ENCODE measurements at places on chromosomes 6 and 20. TPM values are rescaled to one million over a fixed set of nuclear protein-coding genes. Genes with fewer than 3 reads are reported as not detected.

- no peak for DNase-seq
These were observed 25.0 kb upstream of the POPDC3 start for GRCh38 chr6:105204768-105205167.

DNA sequence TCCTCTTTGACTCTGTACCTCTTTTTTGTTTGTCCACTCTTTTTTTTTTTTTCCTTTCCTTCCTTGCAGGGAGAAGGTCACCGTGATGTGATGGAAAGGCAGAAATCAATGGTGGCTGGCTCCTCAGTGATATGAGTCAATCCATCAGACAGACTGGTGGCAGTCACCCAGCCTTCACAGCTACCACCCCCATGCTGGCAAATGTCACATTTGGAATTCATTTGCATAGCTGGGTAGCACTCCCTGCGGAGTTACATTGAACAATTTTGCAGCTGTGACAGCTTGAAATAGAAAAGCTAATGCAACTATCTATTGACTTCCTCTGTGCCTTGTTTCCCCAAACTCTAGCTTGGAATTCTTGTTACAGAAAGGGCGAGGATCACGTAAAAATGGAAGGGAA, 668.4 kb downstream of the C6orf118 start:
- no peak for DNase-seq

DNA sequence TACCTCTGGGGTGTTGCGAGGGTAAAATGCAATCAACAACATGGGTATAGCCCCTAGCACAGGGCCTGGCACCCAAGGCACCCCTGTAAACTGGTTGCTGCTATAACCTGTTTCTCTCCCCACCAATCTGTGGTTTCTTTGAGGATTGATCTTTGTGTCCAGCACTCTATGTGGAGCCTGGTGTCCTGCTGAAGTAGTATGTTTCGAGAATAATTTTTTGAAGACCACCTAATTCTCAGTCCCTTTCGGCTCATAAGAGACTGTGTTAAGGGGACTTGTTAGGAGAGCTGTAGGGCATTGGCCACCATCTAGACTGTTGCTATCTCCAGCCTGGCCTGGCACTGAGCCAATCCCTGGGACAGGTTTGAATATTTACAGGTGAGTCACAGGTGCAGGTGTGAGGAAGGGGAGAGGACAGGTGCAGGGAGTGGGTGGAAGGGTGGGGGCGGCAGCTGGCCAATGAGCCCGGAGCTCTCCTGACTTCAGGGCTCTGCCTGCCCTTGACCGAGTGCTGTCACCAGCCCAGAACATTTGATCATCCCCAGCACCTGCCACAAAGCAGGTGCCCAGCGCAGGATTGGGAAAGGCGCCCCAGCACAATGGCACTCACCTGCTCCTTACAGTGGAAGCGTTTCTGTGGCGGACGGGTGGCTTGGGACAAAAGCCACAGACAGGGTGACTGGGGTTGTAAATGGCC, 8.1 kb upstream of the C20orf144 start:
- DNase-seq, result no peak

DNA sequence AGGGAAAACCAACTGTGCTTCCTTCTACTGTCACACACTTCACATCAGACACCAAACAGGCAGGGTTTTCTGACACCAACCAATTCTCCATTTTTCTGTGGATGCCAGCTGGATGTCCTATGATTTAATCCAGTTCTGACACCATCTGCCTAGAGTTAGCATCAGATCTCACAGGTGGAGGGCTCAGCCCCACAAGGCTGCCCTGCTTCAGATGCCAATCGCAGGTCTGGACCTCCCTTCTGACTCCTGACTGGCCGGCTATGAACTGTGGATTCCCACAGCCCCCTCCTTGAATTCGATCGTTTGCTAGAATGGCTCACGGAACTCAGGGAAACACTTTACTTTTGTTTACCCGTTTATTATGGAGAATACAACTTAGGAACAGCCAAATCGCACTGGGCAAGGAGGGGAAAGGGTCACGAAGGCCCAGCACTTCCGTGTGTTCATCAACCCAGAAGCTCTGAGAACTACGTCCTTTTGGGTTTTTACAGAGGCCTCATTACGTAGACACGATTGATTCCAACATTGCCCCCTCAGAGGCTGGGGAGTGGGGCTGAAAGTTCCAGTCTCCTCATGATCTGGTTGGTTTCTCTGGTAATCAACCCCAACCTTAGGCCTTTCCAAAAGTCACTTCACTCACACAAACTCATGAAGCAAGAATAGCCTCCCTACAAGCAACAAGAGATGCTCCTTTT, 25.4 kb upstream of the MAS1 start:
- DNase-seq, result no peak

DNA sequence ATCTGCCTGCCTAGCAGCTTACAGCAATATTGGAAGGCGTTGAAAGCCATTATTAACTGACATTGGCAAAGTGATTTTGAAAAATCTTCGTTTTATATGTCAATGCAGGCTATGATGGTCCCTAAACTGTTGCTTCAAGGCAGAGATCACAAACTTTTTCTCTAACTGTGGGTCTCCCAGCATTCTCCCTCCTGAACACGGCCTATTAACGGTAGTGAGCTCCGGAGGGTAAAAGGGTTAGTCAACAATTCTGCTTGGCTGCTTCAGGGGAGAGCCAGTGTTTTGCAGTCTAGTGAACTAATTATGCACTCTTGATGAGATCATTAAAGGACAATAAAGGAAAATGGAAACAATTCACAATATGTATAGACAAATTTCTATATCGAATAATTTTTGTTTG, 261.8 kb upstream of the QKI start:
- no peak for DNase-seq

CLDN20 gene
- total RNA-seq, result not detected

TREM1 gene
- total RNA-seq, result not detected

PLN gene
- not detected for total RNA-seq

PXMP4 gene
- 2.7 TPM for total RNA-seq

DNAAF9 gene
- total RNA-seq, result 2.7 TPM

GPSM3 gene
- 154 TPM for total RNA-seq

SEL1L2 gene
- not detected for total RNA-seq
